ENCODE measurements at places on chromosomes 5 and 9.

- DNase-seq, result no peak
These were observed 45.0 kb downstream of the COL23A1 start for GRCh38 chr5:178545176-178545575.

DNA sequence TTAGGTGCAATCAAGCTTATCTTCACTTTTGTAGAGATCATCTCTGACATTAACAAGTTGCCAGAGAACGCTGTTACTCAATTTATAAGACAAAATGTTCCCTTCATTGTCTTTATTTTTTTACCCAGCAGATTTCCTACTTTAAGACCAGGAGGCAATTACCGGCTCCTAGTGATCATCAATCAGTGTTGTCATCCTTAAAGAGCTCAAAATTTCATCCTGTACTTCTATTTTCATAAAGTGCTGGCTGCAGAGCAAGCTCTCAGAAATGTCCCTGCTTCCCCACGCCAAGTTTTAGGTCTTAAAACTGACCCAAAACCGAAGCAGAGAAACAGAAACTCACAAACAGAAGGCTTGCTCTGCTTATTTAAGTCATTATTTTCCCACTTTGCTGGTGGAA, 82.9 kb downstream of the PJA2 start:
- no peak for DNase-seq

GRCh38 chr9:110083866-110084265, 124.1 kb downstream of the C9orf152 start:
- no peak for DNase-seq

DNA sequence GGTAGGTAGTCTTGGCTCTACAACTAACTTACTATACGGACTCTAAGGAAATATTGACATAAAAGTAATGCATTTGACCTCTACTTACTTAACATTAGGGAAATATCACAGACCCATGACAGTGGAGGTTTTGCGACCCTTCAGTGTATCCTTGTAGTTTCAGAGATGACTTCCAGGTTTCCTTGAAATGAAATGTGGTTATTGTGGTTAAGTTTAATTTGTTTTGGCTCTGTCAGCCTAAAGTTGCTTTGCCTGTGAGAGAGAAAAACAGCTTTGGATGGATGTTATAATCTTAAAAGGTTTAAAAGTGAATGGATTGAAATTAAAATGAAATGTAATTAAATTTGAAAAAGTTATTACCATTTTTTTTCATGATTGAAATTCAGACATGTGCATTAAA, 42.9 kb downstream of the LRRTM2 start:
- DNase-seq, result no peak

DNA sequence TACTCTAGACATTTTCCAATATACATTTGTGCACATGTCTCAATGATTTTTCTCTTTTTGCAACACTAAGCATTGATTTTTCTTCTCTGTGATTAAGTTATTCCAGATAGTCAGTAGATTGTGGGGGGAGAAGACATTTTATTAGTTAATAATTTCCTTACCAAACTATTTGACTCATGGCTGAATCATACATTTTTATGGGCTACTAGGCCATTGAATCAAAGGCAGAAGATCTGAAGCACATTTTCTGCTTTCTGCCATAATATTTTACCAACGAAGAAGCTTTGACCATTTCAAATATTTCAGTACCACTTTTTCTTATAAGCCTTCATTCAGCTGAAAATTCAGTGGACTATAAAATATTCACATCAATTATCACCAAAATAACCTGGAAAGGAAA, 175.6 kb downstream of the IRX2 start:
- DNase-seq, result no peak

- no peak for DNase-seq
These were observed 13.3 kb downstream of the MYOZ3 start for GRCh38 chr5:150674341-150674821.

DNA sequence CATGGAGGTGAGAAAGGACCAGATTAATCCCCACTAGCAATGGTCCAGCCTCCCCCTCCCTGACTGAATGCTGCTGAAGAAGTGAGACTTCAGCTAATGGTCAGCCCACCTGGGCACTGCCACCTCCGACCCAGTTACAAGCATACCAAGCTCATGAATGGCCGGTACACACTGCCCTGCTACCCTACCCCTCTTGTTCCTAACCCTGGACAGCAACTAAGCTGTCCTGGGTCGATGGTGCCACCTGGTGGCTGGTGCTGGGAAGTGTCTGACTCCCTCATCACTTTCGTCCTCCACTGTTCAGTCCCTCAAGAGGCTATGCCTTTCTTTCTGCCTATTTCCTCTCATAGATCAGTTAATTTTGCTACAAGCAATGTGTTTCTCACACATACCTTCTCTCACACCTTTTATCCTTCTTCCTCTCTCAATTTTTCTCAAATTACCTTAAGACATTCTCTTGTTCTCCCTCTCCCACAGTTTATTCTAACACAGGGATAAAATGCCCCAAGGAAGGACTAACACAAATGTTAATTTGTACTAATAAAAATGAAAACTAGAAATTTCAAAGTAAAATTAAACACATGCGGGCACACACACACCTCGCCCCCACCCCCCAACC, 42.4 kb downstream of the PAX5 start:
- DNase-seq, result no peak

DNA sequence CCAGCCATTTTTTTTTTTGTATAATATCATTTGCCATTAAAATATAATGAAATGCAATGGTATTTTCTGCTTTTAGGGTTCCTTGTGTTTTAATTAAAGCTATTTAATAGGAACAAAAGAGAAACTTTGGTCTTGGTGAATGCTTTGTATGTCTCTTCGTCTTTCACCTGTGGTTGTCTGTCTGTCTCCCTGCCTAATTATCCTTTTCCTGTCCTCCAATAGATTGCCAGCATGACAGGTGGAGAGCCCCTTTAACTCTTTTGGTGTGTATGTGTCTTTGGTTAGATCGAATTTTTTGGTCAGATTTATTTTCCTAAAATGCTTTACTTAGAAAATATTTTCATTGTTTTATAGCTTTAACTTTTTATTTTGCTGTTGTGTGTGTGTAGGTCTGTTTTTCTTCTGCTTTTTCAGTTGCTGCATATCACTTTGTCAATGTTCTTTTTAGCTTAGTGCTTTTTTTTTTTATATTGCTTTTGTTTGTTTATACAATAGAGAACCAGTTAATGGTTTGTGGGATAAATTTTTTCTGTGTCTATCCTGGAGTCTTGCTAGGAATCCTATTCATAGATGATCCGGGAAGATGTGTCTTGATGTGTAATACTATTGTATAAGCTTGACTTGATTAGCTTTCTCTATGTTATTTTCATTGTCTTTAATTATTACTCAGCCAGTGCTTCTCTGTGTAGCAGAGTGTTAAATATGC, 8.6 kb downstream of the CHMP5 start:
- DNase-seq, result no peak

DNA sequence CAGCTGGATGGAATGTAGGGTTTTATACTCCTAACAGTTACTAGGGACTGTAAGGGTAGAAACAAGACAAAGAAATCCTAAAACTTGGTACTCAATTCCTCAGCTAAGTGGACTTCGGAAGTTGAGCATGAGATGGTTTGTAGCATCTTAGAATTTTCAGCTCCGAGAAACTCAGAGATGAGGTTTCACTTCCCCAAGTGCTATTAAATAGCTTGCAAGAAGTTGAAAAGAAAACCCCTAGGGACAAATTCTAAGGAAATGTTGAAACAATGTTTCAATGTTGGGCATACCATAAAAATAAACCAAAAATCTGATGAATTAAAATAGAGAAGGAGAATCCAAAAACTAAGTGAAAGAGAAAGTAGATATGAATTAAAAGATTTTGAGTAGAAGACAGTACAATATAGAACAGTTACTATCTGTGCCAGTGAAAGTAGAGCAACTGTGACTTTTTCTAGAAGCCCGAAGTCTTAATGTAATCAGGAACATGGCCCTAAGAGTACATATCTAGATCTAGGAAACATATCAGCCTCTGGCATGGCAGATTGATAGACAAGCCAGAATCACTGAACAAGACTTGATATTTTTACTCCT, 308.6 kb upstream of the RGMB start:
- no peak for DNase-seq

GRCh38 chr5:159586921-159587320, 256.6 kb upstream of the IL12B start:
- DNase-seq, result no peak

DNA sequence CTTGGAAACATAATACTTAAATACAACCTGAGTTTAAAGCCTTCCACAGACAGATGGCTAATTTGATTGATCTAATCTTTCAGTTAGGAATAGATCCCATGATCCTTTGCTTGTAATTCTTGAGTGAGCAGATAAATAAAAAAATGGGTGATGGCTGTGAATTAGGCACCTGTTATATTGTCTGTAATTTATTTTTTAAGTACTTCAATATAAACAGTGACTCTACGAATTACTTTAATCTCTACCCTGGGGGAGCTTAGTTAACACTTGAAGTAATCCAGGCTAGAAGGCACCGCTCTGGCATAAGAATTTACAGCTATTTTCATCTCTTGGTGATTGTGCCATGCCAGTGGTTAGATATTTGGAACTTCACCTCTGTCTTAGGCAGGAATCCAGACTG, 9.0 kb downstream of the EGFLAM start:
- DNase-seq, result no peak

- DNase-seq, result no peak
These were observed 61.8 kb downstream of the LRRC70 start for GRCh38 chr5:62640446-62640845.

DNA sequence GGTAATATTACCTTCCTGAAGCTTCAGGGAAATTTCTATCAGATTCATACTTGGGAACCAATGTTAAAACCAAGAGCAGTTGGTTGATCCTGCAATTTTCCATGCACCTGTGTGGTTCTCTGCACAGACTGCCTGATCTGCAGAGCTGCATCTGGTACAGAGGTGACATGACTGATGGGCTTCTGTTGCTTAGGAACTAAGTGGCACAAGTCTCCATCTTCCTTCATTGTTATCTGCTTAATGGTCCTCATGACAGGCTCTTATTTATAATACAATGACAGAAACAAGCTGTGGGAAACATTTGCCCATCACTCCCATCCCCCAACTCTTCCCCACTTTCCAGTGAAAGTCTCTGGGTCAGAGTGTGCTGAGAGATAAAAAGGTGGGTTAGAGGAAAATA, 799.1 kb downstream of the TAF11L14 start:
- no peak for DNase-seq

- no peak for DNase-seq
These were observed 69.4 kb upstream of the PSD2 start for GRCh38 chr5:139726248-139726647.

DNA sequence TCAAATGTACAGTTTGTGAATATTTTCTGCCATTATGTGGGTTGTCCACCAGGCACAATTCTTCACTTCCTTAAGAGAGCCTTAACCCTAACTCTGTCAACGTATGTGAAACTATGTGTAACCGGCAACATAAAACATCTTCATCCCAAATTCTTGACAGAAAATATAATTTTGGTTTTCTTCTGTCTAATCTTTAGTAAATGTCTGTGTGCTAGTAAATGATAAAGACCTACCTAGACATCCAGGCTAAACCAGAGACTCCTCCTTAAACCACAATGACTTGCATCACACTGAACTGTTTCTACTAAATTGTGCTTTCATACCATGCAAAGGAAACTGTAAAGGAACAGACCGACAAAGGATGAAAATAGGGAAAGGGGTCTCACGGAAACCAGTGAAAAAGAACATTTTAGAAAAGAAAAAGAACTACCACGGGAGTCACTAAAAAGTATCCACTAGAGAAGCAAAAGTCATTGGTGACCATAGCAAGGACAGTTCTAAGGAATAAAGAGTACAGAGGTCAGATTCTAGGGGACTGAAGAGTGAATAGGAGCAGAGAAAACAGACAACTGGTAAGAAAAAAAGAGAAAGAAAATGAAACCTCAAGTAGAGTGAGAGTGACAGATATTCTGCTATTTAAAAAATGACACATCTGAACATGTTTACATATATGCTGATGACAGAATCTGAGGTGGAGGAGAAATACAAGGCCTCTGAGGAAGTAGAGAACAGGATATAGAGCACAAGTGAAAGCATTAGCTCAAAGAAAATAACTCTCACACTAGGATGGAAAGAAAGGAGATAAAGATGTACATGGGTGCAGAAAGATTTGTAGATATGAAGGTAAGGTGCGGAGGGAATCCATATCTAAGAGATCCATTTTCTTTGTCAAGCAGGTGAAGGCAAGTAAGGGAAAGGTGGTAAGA, 49.4 kb downstream of the FNIP1 start:
- no peak for DNase-seq

- no peak for DNase-seq
These were observed 127.1 kb downstream of the MYO10 start for GRCh38 chr5:16809010-16809394.

- DNase-seq, result no peak
These were observed 1909.4 kb upstream of the WWC1 start for GRCh38 chr5:166382031-166382430.

DNA sequence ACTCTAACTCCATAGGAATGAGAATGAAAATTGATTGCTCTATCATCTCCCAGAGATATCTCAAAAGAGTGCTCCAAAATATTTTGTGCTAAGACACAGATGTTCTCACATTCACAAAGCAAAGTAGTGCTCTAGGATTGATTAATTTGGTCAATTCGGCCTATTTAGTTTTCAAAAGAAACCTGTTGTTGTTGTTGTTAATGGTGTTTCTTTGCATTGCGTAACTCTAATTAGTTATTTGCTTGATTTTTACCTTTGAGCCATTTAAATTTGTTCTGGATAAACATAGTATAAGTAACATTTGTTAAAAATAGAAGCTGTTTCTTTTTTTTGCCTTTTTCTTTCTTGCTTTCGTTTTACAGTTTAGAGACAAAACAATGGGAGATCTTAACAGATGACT, 382.5 kb downstream of the CAAP1 start:
- DNase-seq, result no peak

DNA sequence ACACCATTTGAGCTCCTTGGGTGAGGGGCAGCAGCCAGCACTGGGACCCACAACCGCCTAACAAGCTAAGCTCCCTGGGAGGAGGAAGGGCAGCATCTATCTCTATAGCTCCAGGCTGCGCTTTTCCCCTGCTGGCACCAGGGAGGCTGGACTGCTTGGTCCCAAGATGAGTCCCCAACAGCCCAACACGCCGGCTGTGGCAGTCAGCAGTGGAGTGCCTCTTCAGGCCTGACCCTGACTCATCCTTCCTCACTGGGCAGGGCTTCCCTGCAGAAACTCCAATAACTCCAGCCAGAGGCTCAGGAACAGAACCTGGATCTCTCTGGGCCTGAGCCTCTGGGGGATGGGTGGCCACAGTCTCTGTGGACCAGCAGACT, 113.7 kb upstream of the ADAMTS16 start:
- DNase-seq, result no peak

GRCh38 chr9:23783509-23783908, 42.5 kb downstream of the ELAVL2 start:
- no peak for DNase-seq

- no peak for DNase-seq
These were observed 127.6 kb upstream of the SLC1A3 start for GRCh38 chr5:36478646-36479317.
